ENCODE measurements at places on chromosomes 6 and 20.

DNA sequence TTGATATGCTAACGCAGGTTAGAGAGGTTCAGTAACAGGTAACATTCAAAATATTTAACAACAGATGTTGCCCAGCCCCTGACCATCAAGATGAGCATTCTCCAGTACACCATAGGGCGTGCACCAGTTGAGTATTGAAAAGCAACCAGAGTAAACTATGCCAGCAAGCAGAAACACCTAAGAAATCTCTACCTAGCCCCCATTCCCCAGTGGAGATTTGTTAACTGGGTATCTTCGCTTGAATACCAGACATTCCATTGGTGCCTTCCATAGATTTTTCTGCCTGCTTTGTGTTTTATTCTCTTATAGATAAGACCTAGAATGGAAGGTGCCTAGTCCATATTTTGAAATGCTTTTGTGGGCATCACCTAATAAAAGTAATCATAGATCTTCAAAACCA lies 623.9 kb downstream of the KIF16B start:
- no peak for ATAC-seq

DNA sequence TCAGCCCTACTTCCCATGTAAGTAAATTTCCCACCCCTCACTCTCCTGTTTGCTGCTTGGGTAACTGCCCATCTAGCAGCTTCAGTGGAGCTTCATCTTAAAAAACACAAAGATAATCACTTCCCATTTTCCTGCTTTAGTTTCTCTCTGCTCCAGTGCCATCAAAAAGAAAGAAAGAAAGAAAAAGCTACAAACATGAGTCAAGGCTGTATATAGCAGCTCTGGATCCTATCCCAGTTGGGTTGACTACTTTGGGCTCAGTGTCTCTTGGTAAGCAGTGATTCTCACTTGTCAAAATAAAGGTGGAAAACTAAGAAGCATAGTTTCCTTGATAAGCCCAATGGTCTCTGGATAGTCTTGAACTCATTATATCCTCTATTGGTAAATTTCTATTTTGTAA lies 48.7 kb upstream of the SRPK1 start:
- ATAC-seq = no peak

DNA sequence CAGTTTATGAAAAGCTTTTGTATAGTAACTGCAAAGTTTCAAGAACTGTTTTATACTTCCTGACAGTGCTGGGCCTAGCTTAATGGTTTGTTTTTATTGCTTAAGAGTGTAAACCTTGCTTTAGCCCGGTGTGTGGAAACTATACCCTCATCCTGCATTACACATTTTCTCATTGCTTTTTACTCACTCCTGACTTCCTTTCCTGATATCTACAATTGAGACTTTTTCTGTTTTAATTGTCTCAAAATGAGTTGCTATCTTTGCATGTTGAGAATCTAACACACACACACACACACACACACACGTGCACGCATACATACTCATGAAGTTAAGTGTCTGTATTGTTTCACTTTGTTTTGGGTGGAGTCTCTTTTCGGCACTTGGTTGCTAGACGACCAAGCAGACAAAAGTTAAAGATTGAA lies 16.7 kb downstream of the BMP2 start:
- no peak for ATAC-seq

DNA sequence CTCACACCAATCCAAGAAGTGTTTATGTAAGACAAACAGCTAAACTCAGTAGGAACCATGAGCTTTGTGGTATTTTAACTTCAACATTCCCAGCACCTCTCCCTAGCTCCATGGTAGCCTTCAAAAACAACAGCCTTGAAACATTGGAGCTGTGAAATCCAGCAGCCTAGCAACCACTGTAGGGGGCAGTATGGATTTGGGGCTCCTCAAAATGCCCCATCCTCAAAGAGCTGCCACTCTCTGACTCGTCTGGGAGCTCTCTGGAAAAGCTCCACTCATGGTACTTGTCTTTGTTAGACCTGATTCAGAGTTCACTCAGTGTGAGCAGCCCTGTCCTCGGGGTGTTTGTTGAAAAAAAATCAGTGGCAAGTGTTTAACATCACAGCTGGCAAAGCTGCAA lies 82.9 kb downstream of the KIF6 start:
- ATAC-seq = no peak

GRCh38 chr6:29294499-29294914 lies 7.0 kb upstream of the OR14J1 start:
- no peak for ATAC-seq

GRCh38 chr20:62901891-62902290 lies 24.4 kb downstream of the DIDO1 start:
- ATAC-seq = no peak

GRCh38 chr20:37547912-37548311 lies 20.2 kb upstream of the BLCAP start:
- ATAC-seq = no peak

DNA sequence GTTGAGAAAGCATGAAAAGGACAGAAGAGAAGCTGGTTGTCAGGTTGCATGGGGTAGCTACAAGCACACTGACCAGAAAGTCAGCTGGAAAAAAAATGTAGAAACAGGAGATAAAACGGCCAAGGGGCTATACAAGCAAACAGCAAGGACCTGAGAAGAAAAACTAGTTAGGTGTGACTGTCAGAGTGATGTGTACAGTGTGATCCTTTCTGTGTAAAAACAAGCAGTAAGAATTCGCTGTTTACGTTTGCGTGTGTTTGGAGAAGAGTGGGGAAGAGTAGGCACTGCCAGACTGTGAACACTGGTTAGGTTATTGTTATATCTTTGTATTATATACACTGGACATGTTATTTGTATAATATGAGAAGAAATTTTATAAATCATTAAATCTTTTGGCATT lies 28.1 kb downstream of the PTPN1 start:
- no peak for ATAC-seq

DNA sequence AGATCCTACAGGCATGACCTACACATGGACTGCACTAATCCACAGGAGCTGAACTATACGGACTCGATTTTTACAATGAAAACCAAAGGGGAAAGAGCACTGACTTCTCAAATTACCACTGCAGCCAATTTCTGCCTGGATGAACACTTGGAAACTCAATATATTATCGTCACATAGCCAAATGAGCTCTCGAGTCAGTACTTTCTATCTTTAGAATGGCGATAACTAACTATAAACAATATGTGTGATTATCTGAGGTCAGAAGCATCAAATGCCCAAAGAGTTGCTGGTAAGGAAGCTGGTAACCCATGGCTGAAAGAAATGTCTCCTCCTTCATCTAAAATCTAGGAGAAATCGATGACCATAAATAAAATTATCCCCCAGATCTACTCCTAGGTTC lies 86.7 kb downstream of the KIF16B start:
- no peak for ATAC-seq

DNA sequence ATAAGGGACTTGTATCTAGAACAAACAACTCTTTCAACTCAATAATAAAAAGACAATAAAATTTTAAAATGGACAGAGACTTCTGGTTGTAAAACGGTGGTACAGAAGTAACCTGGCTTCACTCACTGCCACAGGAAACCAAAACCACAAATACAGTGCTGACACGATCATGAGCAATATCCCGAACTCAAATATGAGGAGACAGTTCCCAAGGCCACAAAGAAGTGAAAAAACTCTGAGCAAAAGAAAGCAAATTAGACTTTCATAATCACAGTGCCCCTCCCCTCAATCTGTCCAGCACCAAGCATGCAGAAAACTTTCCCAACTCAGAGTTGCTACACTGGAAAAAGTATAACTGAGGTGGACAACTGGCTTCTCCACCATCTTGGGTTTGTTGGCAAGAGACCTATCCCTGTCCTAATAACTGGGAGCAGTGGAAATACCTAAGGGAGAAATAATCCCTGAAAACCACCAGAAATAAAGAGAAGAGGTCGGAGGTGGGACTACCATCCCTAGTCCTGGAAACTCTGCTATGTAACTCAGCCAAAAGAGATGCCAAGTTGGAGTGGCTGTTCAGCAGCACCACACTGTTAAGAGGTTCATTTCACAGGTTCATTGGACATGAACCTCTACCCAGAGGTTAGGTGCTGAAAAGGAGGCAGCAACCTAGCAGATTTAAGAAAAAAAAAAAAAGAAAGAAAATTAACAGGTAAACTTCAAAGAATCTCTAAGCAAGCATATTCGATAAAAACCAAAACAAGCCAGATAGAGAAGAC lies 55.5 kb downstream of the REV3L start:
- peak; percentile 81 for ATAC-seq

DNA sequence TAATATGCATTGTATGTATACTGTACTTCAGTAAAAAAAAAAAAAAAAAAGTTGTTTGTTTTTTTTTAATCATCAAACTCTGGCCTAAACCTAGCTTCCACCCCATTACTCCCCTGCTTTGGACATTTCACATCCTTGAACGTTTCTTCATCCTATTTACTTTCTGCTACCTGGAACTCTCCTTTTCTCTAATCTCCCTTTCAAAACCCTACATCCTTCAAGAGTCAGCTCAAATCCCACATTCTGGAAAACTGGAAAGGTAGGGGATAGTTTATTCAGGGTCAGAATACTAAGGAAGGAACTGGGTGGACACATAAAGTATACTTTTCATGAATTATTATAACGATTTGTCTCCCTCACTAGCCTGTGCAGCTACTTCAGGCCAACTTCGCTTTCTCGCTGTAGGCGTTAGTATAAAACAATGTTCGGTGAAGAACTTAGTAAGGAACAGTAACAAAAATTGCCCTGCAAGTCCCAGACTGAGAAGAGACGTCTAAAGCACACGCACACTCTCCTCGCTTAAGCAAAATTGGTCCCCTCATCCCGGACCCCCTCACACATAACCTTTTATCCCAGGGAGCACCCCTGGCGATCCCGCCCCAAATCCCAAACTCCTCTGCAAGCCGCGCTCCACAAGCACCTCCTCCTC lies 775 bp downstream of the PIGU start:
- ATAC-seq = no peak

- ATAC-seq = no peak
Measured at GRCh38 chr6:6333501-6333900, 13.0 kb upstream of the F13A1 start.

DNA sequence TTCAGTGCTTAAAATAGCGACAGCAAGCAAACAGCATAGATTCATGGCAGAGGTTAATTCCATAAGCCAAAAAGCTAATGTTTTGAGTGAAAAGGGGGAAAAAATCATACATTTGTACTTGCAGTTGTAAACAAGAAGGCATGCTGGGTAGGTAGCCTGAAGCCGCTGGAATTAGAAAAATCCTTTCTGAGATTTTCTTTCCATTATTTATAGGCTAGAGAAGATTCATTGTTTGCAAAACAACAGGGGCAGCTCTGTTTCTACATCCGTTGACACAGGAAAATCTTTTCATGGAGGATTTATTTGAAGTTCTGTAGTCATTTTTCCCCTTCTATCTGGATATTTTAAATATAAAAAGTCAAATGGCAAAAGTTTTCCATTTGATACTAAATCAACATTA lies 843.9 kb downstream of the QKI start:
- no peak for ATAC-seq

DNA sequence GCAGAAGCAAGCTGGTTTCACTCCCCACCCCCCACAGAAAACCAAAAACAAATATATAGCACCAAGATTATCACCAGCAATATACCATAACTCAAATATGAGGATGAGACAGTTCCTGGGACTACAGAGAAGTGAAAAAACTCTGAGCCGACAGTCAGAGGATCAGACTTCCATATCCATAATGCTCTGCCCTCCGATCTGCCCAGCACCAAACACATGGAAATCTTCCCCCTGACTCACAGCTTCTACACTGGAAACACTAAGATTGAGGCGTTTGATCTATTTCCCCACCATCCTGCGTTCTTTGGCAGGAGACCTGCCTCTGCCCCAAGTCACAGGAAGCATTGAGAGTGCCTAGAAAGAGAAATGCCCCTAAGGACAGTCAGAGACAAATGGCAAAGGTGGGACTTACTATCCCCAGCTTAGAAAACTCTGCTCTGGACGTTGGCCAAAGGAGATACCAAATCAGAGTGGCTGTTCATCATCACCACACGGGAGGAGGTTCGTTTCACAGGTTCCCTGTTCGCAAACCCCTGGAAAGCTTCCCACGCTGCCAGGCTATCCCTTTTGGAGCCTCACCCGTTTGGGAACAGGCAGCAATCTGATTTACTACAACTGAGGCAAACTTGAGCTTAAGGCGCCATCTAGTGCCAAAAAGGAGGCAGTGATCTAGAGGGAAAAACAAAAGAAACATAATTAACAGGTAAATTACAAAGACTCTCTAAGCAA lies 48.7 kb upstream of the SRSF6 start:
- ATAC-seq = no peak

DNA sequence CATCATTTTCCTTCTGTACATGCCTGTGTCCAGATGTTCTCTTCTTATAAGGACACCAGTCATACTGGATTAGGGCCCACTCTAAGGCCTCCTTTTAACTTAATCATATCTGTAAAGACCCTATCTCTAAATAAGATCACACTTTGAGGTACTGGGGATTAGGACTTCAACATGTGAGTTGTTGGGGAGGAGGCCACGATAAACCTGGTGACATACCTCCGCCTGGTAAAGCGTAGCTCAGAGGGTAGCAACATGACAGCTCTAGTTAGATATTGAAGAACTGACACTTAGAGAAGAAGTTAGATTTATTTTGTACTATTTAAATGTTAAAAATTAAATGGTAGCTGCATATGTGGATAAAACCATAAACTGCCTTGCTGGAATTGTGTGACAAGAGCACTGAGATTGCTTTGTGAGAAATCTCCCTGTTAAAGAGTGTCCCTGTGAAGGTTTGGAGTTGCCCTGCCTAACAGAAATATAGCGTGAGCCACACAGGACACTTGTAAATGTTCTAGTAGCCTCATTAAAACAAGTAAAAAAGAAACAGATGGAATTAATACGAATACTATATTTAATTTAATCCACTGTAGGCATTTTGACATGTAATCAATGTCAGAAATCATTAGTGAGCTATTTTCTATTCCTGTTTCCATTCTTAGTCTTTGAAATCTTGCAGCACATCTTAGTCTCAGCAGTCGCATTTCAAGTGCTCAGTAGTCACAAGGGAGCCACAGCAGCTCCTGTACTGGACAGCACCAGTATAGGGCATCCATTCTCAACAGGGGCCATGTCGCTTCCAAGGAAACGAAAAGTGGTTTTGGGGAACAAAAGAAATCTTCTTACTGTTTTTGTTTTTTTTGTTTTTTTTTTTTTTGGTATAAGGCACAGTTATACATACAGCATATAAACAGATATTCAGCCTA lies 13.4 kb downstream of the PLCB1 start:
- no peak for ATAC-seq

- ATAC-seq = no peak
Measured at GRCh38 chr20:13492001-13492481, 146.7 kb downstream of the TASP1 start.

Measured in activated CD4-positive, CD25-positive, alpha-beta regulatory T cell treated with anti-CD3 and anti-CD28 coated beads, Interleukin-2, amount 50 U/mL, for 24 hours (primary cell).